ENCODE measurements at places on chromosomes 3 and 15.

DNA sequence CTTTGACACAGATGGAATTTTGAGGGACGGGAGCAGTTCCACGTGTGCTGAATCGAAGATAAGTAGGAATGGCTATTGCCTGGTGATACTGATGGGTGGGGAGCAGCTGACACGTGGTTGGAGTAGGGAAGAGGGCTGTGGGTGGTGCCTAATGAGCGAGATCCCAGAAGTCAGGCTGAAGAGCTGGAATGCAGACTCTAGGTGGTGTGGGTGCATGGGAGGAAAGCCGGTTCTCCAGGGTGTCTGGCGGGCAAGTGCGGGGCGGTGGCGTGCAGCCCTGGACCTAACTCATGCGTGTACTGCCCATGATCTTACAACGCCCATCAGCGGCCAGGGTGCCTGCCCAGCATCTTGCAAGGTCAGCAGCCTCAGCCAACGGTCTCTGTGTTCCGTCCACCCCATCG lies 63.1 kb downstream of the ARNT2 start:
- no peak for DNase-seq

DNA sequence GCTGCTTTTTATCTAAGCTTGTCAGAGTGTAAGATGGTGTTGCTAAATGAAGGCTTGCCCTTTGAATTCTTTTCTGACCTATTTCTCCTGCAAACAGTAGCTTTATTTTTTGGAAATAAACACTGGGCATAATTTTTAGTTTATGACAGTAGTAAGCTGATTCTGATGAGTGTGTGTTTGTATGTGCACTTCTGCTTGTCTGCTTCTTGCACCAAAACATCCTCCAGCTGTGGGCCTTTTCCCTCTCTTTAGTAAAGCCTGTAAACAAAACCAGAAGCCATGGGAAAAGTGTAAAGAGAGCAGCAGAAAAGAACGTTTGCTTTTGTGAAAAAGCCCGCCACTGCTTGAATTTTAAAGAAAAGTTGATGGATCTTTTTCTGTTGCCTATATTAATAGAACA lies 136.4 kb upstream of the IL12A start:
- DNase-seq: no peak

DNA sequence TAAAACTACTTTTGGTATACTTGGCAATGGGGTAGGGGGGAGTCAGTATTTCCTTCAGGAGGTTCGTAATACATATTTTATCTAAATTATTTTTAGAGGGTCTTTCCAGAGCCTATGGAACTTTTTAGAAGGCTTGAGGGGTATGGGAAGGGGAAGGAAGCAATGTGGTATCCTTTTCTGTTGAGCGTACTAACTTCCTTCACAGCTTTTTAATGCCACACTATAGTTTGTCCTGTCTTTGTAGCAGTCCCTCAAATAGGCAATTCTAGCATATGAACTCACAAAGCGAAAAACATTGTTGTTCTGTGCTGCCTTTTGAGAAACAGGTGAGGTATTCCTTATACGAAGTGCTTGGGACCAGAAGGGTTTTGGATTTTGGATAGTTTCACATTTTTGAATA lies 22.3 kb upstream of the P2RY13 start:
- no peak for DNase-seq

DNA sequence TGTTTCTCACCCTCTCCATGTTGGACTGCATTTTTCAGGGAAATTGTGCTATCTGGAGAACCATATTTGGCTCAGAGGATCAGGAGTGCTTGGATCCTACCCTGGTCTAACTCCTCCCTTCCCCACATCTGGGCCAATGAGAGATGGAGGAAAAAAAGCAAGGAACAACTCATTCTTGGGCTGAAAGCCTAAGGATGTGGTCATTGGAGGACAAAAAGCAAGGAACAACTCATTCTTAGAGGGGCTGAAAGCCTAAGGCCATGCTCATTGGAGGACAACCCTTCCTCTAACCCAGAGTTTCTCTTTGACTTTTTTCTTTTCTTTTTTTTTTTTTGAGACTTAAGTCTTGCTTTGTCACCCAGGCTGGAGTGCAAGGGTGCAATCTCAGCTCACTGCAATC lies 48.6 kb upstream of the CHRNB4 start:
- DNase-seq: no peak

DNA sequence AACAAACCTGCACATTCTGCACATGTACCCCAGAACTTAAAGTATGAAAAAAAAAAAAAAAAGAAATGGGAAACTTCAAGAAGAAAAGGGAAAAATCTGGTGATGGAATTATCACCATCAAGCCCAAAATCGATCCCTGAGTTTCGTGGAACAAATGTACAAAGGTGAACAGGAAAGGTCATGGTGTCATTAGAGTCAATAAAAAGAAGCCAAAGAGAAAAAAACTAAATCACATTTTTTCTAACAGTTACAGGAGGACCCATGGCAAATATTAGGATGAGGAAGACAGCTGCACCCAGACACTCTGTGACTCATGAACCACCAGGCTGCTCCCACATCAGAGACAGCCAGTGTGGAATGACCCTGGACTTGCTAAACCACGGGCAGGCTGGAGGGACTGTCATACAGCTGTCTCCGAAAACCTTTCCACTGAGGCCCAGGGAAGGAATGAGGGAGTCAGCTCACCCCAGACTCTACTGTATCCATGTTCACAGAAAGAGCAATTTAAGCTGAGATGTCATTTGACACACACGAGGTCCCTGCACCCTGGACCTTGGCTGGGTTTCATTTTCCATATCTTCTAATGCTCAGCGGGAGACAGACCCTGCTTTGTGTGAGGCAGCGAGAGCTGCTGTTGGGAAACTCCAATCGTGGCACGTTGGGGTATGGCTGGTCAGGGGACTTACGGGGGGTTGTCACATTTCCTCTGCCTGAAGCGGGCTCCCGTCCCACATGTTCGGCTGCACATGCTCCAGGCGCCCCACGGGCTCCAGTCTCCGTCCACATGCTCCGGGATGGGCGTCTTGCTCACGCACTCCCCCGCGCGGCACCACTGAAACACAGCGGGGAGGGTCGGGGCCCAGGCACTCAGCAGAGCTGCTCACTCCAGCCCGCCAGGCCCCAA lies 210.2 kb downstream of the ADAMTS17 start:
- DNase-seq: peak; percentile 25

DNA sequence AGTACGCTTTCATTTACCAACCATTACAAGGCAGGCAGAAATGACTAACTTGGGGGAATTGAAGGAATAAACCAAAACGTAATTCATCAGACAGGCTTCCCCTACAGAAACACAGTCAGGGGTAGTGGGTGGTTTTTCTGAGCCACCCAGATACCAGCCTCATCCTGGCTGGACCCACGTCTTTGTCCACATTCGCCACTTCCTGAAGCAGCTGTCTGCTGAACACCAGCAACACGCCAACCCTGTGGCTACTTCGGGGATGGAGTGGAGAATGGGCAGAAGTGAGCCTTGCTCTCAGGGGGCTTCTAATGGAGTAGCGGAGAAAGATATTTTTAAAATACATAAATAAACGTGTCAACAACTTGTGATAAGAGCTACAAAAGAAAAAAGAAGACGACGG lies 40.1 kb downstream of the SYNM start:
- DNase-seq: no peak

DNA sequence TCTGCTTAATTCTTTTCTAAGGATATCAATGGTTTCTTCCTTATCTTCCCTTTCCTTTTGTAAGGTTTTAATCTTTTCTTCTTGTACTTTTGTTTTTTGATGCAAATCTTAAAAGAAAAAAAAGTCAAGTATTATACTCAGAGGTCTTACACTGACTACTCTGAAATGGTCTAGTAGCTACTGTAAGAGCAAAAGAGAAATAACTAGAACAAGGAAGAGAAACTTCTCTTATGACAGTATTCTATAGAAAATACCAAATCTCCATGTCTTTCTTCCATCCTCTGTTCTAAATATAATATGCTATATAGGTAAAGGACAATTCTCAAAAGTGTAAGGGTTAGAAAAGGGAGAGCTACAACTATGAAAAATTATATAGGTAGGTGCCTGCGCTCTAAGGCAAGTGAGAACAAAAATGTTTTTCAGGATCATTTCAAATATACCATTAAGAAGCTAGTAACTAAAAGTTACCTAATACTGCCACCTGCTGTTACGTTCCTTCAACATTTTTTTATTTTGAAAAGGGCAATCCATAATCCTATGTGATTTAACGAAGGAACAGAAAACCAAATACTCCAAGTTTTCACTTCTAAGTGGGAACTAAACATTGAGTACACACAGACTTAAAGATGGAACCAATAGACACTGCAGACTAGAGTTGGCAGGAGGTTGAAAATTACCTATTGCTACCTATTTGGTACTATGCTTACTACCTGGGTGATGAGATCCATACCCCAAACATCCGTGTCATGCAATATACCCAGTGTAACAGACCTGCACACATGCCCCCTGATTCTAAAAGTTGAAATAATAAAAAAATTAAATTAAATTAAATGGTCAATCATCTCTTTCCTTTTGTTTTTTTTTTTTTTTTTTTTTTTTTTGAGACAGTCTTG lies 36.7 kb downstream of the CIP2A start:
- DNase-seq: peak; percentile 63

- no peak for DNase-seq
Observed at GRCh38 chr3:56196700-56197099, 271.6 kb downstream of the ERC2 start.

DNA sequence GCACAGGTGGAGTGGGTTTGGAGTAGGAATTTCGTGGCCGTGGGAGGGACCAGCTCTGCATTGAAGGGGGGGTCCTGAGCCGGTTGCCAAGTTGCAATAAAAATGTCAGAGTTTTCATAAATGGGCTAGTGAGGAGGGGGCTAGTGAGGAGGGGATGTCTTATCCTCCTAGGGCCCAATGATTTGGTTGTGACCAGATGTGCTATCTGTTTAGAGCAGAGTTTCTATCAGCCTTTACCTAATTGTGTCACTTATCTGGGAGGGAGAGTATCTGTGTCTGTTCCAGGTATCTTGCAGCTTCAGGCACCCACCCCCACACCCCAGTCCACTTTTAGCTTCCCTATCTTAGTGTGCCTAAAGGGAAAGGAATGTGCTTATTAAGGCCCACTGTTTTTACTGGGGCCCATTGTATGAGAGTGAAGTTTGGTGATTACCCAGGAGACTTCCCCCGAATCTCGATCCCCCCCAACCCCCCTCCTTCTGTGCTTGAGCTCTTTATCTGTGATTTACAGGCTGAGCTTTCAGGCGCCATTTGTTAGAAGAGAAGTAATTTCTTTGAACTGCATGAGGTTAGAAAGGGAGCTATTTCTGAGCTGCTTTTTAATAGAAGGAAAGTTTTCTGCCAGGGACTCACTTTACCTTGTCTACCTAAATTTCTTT lies 42.6 kb downstream of the PPCDC start:
- no peak for DNase-seq

GRCh38 chr3:72247645-72248388 lies 462.9 kb upstream of the PROK2 start:
- no peak for DNase-seq

- DNase-seq: no peak
Observed at GRCh38 chr3:51710631-51711351, 3.9 kb downstream of the GRM2 start.

DNA sequence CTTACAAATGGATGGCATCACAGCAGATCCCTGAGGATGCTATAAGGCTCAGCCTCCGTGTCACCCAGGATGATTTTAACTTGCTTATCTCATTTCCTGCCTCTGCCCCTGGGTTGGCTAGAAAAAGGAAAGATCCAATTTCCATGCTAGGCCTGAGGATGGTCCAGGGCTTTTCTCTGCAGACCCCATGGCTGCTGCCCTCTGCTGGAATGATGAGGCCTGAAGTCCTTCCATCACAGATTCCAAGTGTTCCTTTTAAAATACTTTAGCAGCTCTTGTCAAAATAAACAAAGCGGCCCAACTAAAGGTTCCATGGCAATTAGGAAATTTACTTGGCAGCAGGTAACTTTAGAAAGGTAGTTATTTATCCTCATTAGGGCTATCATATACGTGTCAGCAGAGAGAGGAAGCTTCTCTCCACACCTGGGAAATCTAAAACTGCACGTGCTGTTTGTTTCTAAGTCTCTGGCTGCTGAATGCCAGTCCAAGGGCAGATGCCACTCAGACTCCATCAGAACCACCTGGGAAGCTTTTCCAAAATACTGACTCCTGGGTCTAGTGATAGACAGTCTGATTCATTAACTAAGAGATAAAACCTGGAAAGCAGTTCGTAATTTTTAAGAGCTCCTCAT lies 401.9 kb upstream of the IL12A start:
- peak; percentile 57 for DNase-seq

- DNase-seq: peak; percentile 64
Observed at GRCh38 chr15:67048281-67049279, 16.8 kb upstream of the SMAD3 start.

DNA sequence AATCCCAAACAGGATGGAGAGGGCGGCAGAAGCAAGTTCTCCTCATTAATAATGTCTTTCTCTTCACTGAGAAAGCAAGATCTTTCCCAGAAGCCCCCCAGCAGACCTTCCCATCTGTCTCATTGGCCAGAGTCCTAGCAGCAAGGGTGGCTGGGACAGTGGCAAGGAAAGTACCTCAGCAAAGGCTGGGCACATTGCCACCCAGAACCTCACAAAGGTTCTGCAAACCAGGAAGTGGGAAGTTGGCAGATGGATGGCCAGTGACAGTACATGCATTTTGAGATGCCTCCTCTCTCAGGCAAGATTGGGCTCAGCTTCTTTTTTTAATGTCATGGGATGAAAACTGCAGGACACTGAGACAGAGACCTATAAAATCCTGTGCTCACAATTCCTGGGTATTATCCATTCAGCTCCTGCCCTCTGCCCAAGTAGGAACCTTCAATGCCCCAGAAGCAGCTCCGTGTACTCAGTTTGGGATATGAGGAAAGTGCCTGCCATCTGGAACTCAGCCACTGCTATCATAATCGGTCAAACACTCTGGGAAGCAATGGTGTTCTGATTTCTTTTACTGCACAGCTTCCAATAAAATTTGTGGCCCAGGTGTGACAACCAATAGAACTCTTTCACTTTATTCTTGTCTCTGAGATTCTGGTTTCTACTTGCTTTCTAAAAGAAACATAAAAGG lies 25.5 kb downstream of the DPH3 start:
- no peak for DNase-seq

DNA sequence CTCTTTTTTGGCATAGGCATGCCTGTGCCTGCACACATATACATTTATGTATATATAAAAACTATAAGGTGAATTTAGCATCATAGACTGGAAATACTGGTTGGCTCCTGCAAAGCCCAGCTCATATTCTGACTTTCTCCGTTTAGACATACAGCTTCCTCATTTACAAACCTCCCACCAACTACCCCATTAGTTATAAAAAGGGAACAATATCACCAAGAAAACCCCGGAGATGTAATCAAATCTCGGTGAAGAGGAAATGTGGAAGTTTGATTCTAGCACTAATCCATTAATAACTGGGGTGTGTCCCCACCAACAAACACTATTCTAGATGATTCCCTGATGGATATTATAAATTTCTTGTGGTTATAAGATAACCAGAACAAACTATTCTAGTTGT lies 517.7 kb upstream of the TBL1XR1 start:
- DNase-seq: no peak

DNA sequence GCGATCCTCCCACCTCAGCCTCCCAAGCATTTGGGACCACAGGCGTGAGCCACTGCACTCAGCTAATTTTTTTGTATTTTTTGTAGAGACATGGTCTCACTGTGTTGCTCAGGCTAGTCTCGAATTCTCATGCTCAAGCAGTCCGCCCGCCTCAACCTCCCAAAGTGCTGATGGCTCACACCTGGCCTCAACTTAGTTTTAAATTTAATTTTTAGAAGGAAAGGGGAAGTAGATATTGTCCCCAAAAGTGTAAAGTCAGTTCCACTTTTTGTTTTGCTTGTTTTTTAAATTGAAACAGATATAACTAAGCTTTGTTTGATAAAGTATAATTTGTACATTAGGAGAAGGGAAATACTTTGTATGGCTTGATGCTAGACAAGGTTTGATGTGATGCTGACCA lies 31.3 kb upstream of the NFKBIZ start:
- no peak for DNase-seq

Measured in astrocyte of the spinal cord (primary cell).